ENCODE measurements at places on chromosomes 6 and 20. TPM values are rescaled to one million over a fixed set of nuclear protein-coding genes. Genes with fewer than 3 reads are reported as not detected.

PXDC1 gene
- total RNA-seq = 32.5 TPM

BCL2L1 gene
- total RNA-seq = 37.2 TPM

ABCF1 gene
- total RNA-seq = 36.4 TPM

PSMB8 gene
- 8.5 TPM for total RNA-seq

Measured in tongue (tissue), 3 donors.